ENCODE measurements at places on chromosomes 7 and 10.

DNA sequence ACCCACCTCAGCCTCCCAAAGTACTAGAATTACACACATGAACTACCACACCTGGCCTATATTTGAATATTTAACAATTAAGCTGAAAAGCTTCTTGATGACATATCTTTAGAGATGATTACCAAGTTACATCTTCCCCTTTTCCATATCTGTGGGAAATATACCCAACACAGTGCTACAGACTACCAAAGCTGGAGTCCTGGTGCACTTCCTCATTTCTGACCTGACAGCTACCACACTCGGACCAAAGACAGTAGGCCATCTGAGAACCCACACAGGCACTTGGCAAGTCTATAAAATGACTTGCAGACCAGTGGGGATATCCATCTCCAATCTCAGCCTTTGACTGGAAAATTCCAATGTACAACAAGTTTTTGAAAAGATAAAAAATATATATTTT is 270.4 kb upstream of the KLF14 start:
- DNase-seq, result no peak

- DNase-seq, result no peak
These were observed 21.5 kb upstream of the INPP5A start for GRCh38 chr10:132515811-132516726.

- no peak for DNase-seq
These were observed 112.0 kb downstream of the PDE1C start for GRCh38 chr7:31958226-31958625.

DNA sequence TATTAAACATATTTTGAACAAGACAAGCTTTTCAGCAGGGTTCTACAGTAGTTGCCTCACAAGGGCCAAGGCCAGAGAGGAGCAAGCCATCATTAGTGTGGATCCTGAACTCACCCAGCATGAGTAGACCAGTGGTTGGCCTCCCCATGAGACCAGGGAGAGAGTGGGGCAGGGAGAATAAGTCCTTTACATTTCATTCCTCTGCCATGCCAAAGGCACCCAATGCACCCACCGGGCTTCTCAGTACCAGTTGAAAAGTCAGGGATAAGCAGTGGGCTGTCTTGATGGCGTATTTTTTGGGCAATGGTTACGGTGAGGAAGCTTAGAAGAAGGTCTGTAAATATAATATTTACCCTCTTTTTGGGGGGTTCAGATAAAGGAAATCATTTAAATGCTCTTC is 16.6 kb downstream of the CRTAC1 start:
- no peak for DNase-seq

DNA sequence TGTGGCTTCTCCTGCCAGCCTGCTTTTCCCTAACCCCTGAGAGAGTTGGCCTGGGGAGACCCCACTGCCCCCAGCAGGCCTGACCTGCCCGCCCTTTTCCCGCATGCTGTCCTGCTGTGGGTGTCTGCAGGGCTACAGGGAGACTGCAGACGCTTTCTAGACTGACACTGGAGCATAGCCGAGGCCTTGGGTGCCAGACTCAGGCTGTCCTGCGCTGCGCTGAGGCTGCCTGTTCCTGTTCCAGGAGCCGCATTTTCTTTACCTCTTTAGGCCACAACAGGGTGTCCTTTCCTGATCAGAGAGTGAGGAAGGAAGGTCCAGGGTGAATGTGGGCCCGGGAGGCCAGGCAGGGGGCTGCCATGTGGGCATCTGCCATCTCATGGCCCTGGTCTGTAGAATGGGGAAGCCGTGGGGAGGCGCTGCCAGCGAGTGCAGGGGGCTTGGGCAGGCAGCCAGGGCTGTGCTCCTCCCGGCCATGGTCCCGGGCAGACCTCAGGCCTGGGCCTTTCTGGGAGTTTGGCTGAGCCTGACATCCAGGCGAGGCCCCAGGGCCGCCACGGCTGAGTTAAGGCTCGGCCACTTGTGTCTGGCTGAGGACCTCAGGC is 3.6 kb downstream of the PWWP2B start:
- DNase-seq, result no peak

GRCh38 chr7:100888988-100889750 is at the start of gene UFSP1:
Gene UFSP1 (minus strand): TSS chr7:100889715. CDS start chr7:100889271, 444 bp downstream.
- no peak for DNase-seq

- DNase-seq, result no peak
These were observed 17.7 kb upstream of the PPIF start for GRCh38 chr10:79329529-79329928.

- DNase-seq, result no peak
These were observed 244.2 kb upstream of the IGFBP3 start for GRCh38 chr7:46165276-46165675.

DNA sequence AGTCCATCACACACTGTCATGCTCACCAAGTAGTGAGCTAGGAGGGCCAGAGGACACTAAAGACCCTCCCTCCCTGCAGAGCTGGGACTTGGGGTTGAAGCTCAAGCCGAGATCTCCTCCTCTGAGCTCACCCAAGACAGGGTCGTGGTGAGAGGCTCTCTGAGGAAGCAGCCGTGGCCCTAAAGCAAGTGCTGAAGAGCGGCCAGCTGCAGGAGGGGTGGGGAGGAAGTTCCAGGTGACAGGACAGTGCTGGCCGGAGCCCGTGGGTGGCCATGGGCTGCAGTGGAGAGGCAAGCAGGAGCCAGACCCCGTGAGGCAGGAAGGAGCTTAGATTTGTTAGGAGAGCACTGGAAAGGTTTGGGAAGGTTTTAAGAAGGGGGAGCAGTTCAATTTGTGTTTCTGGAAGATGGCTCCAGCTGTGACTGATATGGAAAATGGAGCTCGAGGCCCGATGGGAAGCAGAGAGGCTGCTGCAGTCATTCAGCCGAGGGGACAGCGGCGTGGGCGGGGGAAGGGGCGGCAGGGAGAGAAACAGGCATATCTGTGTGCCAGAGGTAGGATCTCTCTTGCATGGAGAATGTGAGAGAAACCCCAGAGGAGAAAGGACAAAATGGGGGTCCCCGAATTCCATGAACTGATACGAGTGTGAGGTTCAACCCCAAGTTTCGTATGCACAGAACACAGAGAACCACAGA is 26.9 kb upstream of the DNAAF5 start:
- DNase-seq, result no peak

DNA sequence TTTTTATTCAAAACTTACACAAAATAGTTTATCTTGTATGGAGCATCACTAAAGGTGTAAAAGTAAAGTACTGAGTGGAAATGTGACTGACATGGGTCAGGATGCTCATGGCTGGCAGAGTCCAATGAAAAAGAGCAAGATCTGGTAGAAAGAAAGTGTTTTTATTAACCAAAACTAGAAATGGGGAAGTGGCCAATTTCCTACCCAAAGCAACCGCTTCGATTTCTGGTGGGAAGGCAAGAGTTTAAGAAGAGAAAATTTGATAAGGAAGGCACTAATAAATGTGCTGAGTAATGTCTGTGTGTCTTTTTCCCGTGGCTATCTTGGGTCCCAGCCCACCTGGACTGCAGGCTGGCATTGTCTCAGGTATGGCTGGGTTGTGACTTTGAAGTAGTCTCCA is 277.7 kb downstream of the ANKRD7 start:
- DNase-seq, result no peak

GRCh38 chr7:131152766-131153165 is 174.9 kb upstream of the MKLN1 start:
- no peak for DNase-seq

GRCh38 chr7:128215739-128216138 is 25.3 kb upstream of the LEP start:
- no peak for DNase-seq

GRCh38 chr10:69744971-69745370 is 56.7 kb upstream of the COL13A1 start:
- DNase-seq, result no peak

- no peak for DNase-seq
These were observed 105.0 kb upstream of the KLF6 start for GRCh38 chr10:3889961-3890522.

GRCh38 chr10:42987575-42987974 is 89.3 kb upstream of the RET start:
- DNase-seq, result no peak

DNA sequence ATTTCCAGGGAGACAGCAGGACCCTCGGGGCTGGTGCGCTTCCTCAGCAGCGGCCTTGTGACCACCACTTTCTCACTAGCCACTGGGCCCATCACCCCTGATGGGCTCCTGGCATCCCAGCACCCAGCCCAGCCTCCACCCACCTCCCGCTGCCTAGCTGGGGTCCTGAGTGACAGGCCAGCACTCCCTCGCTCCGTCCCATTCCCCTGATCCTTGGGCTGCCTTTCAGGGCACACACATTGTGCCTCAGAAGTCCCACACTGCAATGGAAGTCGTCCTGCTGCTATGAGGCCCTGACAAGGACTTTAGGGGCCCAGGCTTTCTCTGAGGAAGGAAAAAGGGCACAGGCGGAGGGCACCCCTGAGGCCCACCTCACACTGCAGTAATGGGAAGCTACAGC is 12.4 kb downstream of the CAMK2B start:
- no peak for DNase-seq

DNA sequence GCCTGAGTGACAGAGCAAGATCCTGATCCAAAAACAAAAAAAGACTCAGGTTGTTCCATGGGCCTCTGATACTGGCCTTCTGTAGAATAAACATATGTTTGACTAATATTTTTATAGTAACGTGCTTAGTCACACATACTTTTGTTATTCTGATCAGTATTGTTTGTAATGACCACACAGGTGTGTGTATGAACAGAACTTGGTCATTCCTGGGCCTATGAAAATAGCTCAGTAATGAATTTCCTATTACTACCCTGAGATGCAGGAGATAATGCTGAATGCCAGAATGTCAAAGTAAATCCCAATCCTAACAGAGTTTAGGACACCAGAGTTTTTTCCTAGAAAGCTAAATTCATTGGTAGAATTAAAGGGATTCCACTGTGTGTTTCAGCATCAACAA is 108.7 kb downstream of the DOCK4 start:
- DNase-seq, result no peak

DNA sequence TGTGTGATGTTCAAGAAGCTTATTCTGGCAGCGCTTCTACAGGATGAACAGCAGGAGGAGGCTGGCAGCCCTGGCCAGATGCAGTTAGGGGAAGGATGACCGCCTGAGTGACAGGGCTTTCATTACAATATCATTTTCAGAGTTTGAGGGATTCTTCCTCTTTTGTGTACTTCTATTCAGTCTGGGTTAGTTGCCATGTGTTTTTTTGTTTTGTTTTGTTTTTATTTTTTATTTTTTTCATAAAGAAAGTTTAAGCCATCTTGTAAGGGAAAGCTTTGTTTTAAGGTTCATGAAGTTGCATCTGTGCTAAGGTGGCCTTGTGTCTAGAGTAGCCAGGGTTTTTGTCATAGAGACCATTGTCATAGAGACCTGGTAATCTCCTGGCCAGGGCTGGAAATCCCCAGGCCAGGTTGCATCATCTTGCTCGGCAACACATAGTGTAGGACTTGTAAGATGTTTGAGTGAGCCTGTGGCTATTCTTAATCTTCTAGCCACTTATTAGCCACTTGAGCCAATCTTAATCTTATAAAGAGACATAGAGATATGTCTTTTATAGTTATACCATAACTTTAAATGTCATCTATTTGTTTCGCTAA is 230.5 kb upstream of the TMEM229A start:
- no peak for DNase-seq

DNA sequence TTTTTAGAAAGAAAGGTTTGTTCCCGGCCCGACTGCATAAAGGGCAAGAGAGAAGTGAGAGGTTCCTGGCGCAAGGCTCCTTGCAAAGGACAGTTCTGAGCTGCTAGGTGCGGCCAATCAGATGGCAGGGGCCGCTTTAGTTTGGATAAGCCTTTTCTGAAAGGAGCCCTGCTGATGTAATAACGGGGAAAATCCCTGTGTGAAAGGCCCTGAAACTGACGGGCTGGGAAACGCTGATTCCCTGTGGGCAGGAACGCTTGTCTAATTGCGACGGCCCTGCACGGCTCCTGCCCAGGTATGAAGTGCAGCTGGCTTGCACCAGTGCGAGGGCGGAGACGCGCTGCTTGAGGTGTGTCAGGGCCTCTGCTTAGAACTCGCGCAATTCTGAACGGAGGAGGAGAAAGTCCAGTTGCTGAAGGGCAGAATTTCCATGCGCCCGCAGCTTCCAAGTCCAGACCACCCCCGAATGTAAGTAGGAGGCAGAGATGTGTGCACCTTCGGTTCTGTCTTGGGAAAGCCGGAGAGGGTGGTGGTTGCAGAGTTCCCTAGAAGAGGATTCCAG is 30.5 kb downstream of the TACC2 start:
- DNase-seq, result no peak

- DNase-seq, result no peak
These were observed 243.6 kb upstream of the PTER start for GRCh38 chr10:16193241-16193640.

GRCh38 chr10:27857616-27858015 is 112.0 kb upstream of the MKX start:
- peak; percentile 1 for DNase-seq

GRCh38 chr7:123432601-123433000 is 101.8 kb downstream of the IQUB start:
- DNase-seq, result no peak

DNA sequence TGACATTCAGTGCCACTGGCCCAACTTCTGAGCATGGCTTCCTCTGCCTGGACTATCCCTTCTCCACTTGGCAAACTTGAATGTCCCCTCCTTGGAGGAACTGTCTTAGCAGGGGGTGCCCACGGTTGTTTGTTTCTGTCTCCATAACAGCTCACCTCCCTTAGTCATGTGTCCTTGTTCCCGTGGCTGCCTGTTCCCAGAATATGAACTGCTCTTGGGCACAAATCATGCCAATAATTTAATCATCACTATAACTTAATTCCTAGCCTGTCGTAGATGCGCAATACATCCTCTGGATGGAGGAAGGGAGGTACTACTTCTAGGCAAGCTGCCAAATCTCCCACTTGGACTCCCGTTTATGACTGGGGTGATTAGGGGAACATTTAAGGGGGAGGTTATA is 173.1 kb downstream of the MYOF start:
- DNase-seq, result no peak

DNA sequence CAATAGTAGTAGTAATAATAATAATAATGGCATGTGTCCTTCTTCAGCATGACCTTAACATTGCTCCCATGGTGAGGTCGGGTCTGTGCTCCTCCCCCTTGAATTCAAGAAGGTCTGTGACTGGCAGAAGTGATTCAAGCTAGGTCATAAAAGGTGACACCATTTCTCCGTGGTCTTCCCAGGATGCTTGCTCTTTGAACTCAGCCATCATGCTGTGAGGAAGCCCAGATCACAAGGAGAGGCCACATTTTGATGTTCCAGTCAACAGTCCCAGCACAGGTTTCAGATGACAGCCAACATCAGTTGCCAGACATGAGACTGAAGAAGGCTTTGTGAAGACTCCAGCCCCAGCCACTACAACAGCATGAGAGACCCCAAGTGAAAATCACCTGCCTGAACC is 83.9 kb downstream of the SEPTIN14 start:
- no peak for DNase-seq

- DNase-seq, result no peak
These were observed 10.9 kb upstream of the HERC4 start for GRCh38 chr10:68086011-68086410.

DNA sequence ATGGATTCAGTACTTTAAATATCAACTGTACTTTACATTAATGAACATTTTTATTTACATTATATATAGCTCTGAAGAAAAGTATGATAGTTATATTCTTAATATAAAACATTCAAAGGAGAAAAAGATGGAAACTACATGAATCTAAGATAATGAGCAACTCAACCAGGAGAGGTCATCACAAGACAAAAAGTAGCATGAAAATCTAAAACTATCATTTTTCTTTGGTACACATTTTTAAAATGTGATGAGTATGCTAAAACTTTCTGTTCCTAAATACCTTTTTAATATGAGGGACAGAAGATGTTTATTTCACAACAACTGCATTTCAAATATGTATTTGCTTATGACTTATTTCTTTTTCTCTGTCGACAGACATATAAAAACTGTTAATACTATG is 2.4 kb downstream of the CNTNAP2 start:
- DNase-seq, result no peak

- no peak for DNase-seq
These were observed 165.1 kb downstream of the GLRX3 start for GRCh38 chr10:130301021-130301892.
